ENCODE measurements at places on chromosomes 2 and 18. TPM values are rescaled to one million over a fixed set of nuclear protein-coding genes. Genes with fewer than 3 reads are reported as not detected.
A peak's percentile ranks its signal among the peaks of the same experiment; 100 is the strongest.

GRCh38 chr18:27467073-27467472 is 282.0 kb upstream of the CHST9 start:
- no peaks in the 10 kb centered on the region for H3K4me1 ChIP-seq
- no peak for DNase-seq
- no peak overlapping the region for H3K27ac ChIP-seq
- no peaks in the 10 kb centered on the region for H3K36me3 ChIP-seq
- no peak overlapping the region for H3K4me3 ChIP-seq

DNA sequence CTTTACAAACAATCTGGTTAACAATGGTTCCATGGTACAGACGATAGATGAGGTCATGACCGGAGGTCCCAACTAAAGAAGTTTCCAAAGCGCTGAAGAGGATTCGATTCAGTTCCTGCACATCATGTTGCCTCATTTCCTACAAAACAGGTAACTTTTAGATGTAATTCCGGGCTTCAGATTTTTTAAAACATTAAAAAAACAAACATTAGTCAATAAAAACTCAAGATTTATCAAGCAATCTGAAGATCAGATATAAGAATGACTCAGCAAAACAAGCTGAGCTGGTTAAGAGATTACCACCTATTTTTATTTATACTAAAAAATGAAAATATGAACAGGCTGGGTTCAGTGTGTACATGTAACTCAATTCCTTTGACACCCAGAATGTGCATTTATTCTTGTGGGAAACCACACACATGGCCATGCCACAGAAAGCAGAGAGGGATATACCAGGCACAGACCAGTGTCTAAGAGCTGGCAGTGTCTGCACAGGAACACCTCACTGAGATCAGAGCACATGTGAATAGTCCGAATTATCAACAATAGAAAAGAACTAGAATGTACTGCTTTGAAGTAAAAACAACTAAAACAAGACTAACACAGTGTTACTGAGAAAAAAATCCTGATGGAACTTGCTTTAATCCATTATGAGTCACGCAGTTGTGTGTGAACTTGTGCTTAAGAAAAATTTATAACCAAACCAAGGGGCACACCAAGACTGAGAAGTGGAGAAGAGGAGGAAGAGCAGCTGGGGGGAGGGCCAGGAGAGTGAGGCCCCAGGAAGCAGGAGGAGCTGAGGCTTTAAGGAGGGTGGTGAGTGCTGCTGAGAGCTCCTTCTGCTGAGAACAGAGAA is 9.5 kb downstream of the USP40 start:
- no peaks in the 10 kb centered on the region for H3K27me3 ChIP-seq
- peaks cover 10% of the 10 kb centered on the region for H3K36me3 ChIP-seq
- DNase-seq = no peak
- peak overlapping the region; percentile 81 for H3K27ac ChIP-seq

DNA sequence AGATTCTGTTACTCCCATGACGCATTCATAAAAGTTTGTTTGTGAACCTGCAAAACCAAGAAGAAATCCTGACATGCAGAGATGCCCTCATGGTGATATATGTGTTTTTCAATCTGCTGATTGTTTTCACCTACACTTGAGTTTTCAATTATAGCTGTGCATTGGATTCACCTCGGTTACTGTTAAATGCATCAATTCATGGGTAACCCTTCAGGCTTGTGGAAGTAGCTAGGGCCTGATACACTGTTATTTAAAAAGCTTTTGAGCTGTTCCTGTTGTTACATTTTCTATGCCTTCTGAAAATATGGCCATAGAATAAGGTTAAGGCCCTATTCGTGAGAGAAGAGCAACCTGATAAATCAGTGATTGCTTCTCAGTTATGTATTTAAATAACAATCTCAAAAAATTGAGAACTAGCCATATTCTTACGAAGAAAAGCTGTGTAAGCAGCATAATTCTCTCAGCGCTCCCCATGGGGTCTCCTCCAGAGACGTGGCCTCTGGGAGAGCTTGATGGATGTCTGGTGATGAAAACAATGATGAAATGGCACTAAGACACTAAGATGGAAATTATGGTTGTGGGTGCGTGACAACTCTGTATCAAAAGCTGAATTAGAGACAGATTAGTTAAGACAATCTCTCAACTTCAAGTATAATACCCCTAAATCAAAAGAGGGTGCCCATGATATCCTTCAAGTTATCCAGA is 60.5 kb downstream of the RIT2 start:
- no peak overlapping the region for H3K4me3 ChIP-seq
- no peaks in the 10 kb centered on the region for H3K27me3 ChIP-seq
- H3K4me1 ChIP-seq = no peaks in the 10 kb centered on the region
- DNase-seq = no peak
- H3K27ac ChIP-seq = no peak overlapping the region
- H3K36me3 ChIP-seq = no peaks in the 10 kb centered on the region

COX5B gene
- total RNA-seq = 189 TPM

- no peaks in the 10 kb centered on the region for H3K36me3 ChIP-seq
- H3K4me3 ChIP-seq = no peak overlapping the region
- H3K4me1 ChIP-seq = peaks cover 9% of the 10 kb centered on the region
- H3K27ac ChIP-seq = no peak overlapping the region
- no peaks in the 10 kb centered on the region for H3K27me3 ChIP-seq
- no peak for DNase-seq
Observed at GRCh38 chr2:177282181-177282641, 17.7 kb upstream of the NFE2L2 start.

DNA sequence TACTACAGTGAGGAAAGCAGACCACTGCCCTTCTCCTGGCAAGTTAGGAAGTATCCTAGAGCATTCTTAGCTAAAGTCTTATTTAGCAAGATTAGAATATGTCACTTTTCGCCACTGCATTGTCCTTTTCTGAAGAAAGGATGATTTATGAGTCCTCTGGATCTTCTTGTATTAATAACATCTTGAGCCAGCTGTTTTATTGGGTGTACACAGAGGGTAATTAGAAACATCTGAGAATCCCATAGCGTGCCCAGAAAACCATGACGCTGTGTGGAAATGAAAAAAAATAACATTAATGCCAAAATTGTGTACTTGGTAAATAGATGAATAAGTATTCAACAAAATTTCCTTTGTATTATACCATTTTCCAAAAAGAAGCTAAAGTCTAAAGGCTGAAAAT is 198.7 kb downstream of the LTBP1 start:
- no peaks in the 10 kb centered on the region for H3K4me1 ChIP-seq
- no peaks in the 10 kb centered on the region for H3K36me3 ChIP-seq
- no peak for DNase-seq
- no peak overlapping the region for H3K27ac ChIP-seq

- DNase-seq = no peak
- H3K36me3 ChIP-seq = no peaks in the 10 kb centered on the region
- H3K4me1 ChIP-seq = no peaks in the 10 kb centered on the region
- H3K4me3 ChIP-seq = no peak overlapping the region
- H3K27ac ChIP-seq = no peak overlapping the region
Observed at GRCh38 chr2:121094845-121095244, 190.2 kb downstream of the TFCP2L1 start.

- peaks cover 6% of the 10 kb centered on the region for H3K4me1 ChIP-seq
- no peaks in the 10 kb centered on the region for H3K36me3 ChIP-seq
- no peak for DNase-seq
- no peak overlapping the region for H3K27ac ChIP-seq
- no peak overlapping the region for H3K4me3 ChIP-seq
Observed at GRCh38 chr2:30956995-30957394, 149.7 kb upstream of the CAPN13 start.

- no peaks in the 10 kb centered on the region for H3K4me1 ChIP-seq
- no peaks in the 10 kb centered on the region for H3K36me3 ChIP-seq
- no peak overlapping the region for H3K4me3 ChIP-seq
- no peaks in the 10 kb centered on the region for H3K27me3 ChIP-seq
- peak; percentile 16 for DNase-seq
- no peak overlapping the region for H3K27ac ChIP-seq
Observed at GRCh38 chr2:75311993-75312392, 112.7 kb upstream of the TACR1 start.

GRCh38 chr18:21316296-21316695 is 74.3 kb downstream of the GREB1L start:
- H3K36me3 ChIP-seq = no peaks in the 10 kb centered on the region
- peaks cover 6% of the 10 kb centered on the region for H3K27me3 ChIP-seq
- no peak overlapping the region for H3K27ac ChIP-seq
- DNase-seq = no peak
- H3K4me1 ChIP-seq = no peaks in the 10 kb centered on the region

NETO1 gene
- not detected for total RNA-seq

SERPINB12 gene
- total RNA-seq = not detected

- no peaks in the 10 kb centered on the region for H3K27me3 ChIP-seq
- H3K36me3 ChIP-seq = no peaks in the 10 kb centered on the region
- no peaks in the 10 kb centered on the region for H3K4me1 ChIP-seq
- H3K27ac ChIP-seq = no peak overlapping the region
Observed at GRCh38 chr2:193580176-193580950, 1385.6 kb upstream of the TMEFF2 start.

- H3K4me1 ChIP-seq = no peaks in the 10 kb centered on the region
- H3K27me3 ChIP-seq = no peaks in the 10 kb centered on the region
- H3K36me3 ChIP-seq = peaks cover 2% of the 10 kb centered on the region
- no peak overlapping the region for H3K27ac ChIP-seq
Observed at GRCh38 chr2:240601831-240602160, 15.3 kb downstream of the CAPN10 start.

DNA sequence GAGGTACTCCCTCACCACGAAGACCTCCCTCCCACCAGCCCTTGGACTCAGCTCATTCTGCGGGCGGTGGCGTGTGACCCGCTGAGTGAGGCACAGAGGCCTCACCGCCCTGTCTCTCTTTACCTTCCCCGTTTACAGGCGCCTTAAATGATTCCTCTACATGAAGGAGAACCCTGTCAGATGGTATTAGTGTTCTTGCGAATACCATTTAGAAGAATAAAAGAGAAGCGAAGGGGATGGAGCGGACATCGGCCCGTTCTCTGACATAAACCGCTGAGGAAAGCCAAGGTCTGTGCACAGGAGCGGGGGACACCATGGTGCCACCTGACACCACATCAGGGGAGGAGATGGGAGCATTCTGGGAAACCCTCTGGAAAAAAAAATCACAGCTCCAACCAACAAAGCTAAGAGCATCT is 179.8 kb downstream of the HDAC4 start:
- no peak overlapping the region for H3K4me3 ChIP-seq
- peaks cover 79% of the 10 kb centered on the region for H3K4me1 ChIP-seq
- H3K27ac ChIP-seq = no peak overlapping the region
- H3K36me3 ChIP-seq = peaks cover 2% of the 10 kb centered on the region
- no peaks in the 10 kb centered on the region for H3K27me3 ChIP-seq

C1QL2 gene
- not detected for total RNA-seq

GRCh38 chr2:191345788-191346187 is 100.6 kb downstream of the MYO1B start:
- H3K4me1 ChIP-seq = no peaks in the 10 kb centered on the region
- no peaks in the 10 kb centered on the region for H3K27me3 ChIP-seq
- no peak for DNase-seq
- H3K4me3 ChIP-seq = no peak overlapping the region

TRMT61B gene
- total RNA-seq = 22.2 TPM

- no peak overlapping the region for H3K4me3 ChIP-seq
- H3K27me3 ChIP-seq = peaks cover 13% of the 10 kb centered on the region
- H3K27ac ChIP-seq = no peak overlapping the region
- no peaks in the 10 kb centered on the region for H3K4me1 ChIP-seq
Observed at GRCh38 chr2:158140201-158140600, 38.5 kb downstream of the UPP2 start.

DNA sequence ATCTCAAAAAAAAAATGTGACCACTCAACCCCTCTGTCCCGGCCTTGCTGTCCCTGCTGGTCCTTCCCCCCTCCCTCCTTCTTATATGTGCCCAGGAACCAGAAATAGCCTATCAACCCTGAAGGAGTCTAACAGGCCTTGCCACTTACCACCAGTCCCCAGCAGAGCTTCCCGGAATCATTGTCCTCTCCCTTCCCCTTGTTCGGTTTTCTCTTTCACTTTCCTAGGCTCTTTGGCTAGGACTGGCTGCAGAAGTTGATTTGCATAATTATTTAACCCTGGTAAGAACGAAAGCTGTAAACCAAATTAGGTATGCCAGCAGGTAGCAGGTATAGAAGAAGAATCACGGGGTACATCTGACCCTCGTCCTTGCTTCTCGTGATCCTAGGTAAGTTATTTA is 72.6 kb upstream of the ZNF532 start:
- no peaks in the 10 kb centered on the region for H3K4me1 ChIP-seq
- H3K4me3 ChIP-seq = no peak overlapping the region
- no peaks in the 10 kb centered on the region for H3K36me3 ChIP-seq

GRCh38 chr2:104040771-104041170 is 813.1 kb upstream of the POU3F3 start:
- H3K27ac ChIP-seq = no peak overlapping the region
- no peaks in the 10 kb centered on the region for H3K36me3 ChIP-seq
- no peak overlapping the region for H3K4me3 ChIP-seq

GRCh38 chr18:3118195-3119010 is 101.4 kb downstream of the MYOM1 start:
- no peaks in the 10 kb centered on the region for H3K4me1 ChIP-seq
- H3K27ac ChIP-seq = no peak overlapping the region
- no peak overlapping the region for H3K4me3 ChIP-seq

- no peak overlapping the region for H3K27ac ChIP-seq
- no peak overlapping the region for H3K4me3 ChIP-seq
- no peak for DNase-seq
Observed at GRCh38 chr2:189015359-189015758, 41.2 kb downstream of the COL3A1 start.

- no peak for DNase-seq
- no peak overlapping the region for H3K4me3 ChIP-seq
- no peaks in the 10 kb centered on the region for H3K27me3 ChIP-seq
- H3K4me1 ChIP-seq = no peaks in the 10 kb centered on the region
Observed at GRCh38 chr18:27735117-27735516, 441.8 kb downstream of the CDH2 start.

ASB18 gene
- not detected for total RNA-seq

UGT1A4 gene
- total RNA-seq = not detected

GRCh38 chr2:133608291-133608690 is 40.0 kb upstream of the NCKAP5 start:
- no peak for DNase-seq
- H3K27me3 ChIP-seq = peaks cover 5% of the 10 kb centered on the region
- no peak overlapping the region for H3K27ac ChIP-seq
- H3K4me3 ChIP-seq = no peak overlapping the region

CD207 gene
- not detected for total RNA-seq

HOXD8 gene
- not detected for total RNA-seq

GRCh38 chr18:32735781-32736180 is 37.0 kb downstream of the KLHL14 start:
- no peak overlapping the region for H3K27ac ChIP-seq
- H3K27me3 ChIP-seq = peaks cover 16% of the 10 kb centered on the region
- H3K4me1 ChIP-seq = peaks cover 5% of the 10 kb centered on the region
- no peak overlapping the region for H3K4me3 ChIP-seq
- no peaks in the 10 kb centered on the region for H3K36me3 ChIP-seq
- DNase-seq = no peak
